ENCODE measurements at places on chromosomes 1 and 21. TPM values are rescaled to one million over a fixed set of nuclear protein-coding genes. Genes with fewer than 3 reads are reported as not detected.

The SPTA1 gene
- not detected for total RNA-seq

The KLHDC7A gene
- 1.3 TPM for total RNA-seq

- H3K4me3 ChIP-seq, result peak overlapping the region; percentile 93
- no peaks in the 10 kb centered on the region for H3K27me3 ChIP-seq
- peaks cover 11% of the 10 kb centered on the region for H3K4me1 ChIP-seq
- DNase-seq, result no peak
- peak overlapping the region; percentile 94 for H3K27ac ChIP-seq
Observed at GRCh38 chr1:236795757-236796667, 920 bp downstream of the MTR start.

DNA sequence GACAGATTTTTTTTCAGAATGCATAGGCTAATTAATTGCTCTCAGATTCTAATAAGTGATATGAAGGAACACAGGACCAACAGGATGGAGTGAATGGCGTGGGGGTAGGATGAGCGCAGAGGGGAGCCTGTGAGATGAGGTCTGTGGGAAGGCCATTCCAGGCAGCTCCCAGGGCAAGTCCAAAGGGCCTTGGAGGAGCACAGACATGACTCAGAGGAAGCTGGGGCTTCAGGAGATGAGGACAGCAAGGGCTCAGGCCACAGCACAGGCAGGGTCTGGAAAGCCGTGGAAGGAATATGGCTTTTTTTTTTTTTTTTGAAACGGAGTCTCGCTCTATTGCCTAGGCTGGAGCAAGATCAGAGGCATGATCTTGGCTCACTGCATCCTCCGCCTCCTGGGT lies 35.1 kb downstream of the FMN2 start:
- H3K4me3 ChIP-seq, result no peak overlapping the region
- no peak overlapping the region for H3K27ac ChIP-seq

The OR14K1 gene
- not detected for total RNA-seq

DNA sequence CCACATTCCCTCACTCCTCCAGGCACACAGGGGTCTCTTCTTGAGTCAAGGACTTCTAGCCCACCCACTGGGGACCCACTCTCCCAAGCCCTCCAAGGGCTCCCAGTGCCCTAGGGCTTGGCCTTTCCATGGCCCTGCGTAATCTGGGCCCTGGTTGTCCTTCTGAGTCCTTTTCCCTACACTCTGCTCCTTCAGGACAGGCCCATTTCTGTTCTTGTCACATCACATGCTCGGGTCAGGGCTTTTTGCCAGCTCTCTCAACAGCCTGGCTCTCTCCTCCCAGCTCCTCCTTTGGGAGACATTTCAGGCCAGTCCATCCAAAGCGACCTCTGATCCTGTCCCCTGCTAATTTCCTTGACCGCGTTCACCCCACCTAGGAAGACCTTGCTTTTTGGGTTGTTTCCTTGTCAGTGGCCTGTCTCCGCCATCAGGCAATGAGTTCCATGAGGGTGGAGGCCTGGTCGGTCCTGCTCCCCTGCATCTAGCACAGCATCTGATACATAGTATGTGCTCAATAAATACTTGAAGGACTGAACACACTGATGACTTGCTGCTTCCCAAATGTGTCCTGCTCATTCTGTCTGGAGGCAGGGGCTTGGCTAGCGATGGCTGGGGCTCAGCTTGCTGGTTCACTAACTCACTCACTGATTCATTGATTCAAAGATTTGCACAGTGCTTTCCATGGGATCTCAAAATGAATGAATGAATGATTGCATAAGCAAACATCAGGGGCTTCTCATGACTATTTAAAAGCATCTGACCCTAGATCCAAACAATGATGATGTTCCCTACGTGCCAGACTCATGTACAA lies 44.8 kb downstream of the DHRS3 start:
- H3K4me3 ChIP-seq, result no peak overlapping the region
- H3K27me3 ChIP-seq, result no peaks in the 10 kb centered on the region
- H3K27ac ChIP-seq, result peak overlapping the region; percentile 4
- peaks cover 90% of the 10 kb centered on the region for H3K36me3 ChIP-seq
- H3K4me1 ChIP-seq, result no peaks in the 10 kb centered on the region

DNA sequence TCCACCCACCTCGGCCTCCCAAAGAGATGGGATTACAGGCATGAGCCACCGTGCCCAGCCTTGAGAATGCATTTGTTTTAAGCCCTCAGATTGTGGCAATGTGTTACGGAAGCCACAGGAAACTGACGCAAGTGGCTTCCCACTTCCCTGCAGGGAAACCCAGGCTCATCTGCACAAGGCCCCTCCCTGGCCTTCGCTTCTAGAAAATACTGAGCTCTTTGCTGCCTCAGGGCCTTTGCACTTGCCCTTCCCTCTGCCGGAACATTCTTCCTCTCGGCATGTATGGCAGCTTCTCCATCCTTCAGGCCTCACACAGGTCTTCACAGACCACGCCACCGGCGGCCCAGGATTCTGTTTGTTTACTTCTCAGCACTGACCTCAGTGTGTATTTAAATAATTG lies 137.0 kb upstream of the TMEM51 start:
- no peak overlapping the region for H3K27ac ChIP-seq
- H3K36me3 ChIP-seq, result no peaks in the 10 kb centered on the region
- DNase-seq, result no peak

GRCh38 chr1:53588053-53588779 lies 129.0 kb downstream of the DMRTB1 start:
- H3K4me1 ChIP-seq, result no peaks in the 10 kb centered on the region
- H3K4me3 ChIP-seq, result no peak overlapping the region
- H3K27me3 ChIP-seq, result no peaks in the 10 kb centered on the region
- DNase-seq, result peak; percentile 20

- H3K36me3 ChIP-seq, result no peaks in the 10 kb centered on the region
- DNase-seq, result no peak
- no peak overlapping the region for H3K4me3 ChIP-seq
- H3K27ac ChIP-seq, result no peak overlapping the region
Observed at GRCh38 chr1:187384504-187384903, 555.8 kb downstream of the PLA2G4A start.

The MPL gene
- total RNA-seq, result 0.61 TPM

The CD5L gene
- 0.93 TPM for total RNA-seq

DNA sequence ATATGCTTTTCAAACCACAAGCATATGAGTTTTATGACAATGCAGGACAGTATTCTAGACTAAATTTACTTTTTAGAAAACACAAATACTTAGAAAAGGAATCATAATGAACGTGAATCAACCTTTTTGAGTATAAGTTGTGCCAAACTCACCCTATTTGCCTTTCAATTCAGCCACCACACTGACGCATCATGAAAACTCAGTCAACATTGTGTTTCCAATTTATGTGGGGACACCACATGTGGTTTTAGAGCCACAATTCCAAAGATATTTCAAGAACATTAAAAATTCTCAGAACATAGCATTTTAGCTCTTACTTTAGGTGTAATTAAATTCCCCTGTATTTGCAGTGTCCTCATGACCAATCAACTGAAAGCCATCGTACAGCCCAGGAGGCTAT lies 118.8 kb downstream of the PTBP2 start:
- H3K27me3 ChIP-seq, result no peaks in the 10 kb centered on the region
- H3K27ac ChIP-seq, result no peak overlapping the region
- H3K36me3 ChIP-seq, result no peaks in the 10 kb centered on the region
- no peak for DNase-seq
- no peak overlapping the region for H3K4me3 ChIP-seq
- no peaks in the 10 kb centered on the region for H3K4me1 ChIP-seq

DNA sequence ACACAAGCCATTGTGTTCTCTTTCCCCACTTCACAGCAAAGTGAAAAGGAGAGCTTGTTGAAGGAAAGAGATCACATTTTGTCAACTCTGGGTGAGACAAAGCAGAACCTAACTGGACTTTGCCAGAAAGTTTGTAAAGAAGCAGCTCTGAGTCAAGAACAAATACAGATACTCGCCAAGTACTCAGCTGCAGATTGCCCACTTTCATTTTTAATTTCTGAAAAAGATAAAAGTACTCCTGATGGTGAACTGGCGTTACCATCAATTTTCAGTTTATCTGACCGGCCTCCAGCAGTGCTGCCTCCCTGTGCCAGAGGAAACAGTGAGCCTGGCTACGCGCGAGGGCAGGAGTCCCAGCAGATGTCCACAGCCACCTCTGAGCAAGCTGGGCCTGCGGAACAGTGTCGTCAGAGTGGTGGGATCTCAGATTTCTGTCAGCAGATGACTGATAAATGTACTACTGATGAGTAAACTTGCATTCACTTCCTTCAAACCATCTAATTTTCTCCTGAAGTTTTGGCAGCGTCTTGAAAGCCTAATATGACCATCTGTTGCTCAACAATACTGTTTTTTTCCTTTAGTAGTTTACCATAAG lies 43.7 kb downstream of the BACH1 start:
- no peak overlapping the region for H3K4me3 ChIP-seq
- DNase-seq, result no peak
- H3K27me3 ChIP-seq, result no peaks in the 10 kb centered on the region
- peaks cover 6% of the 10 kb centered on the region for H3K36me3 ChIP-seq
- peaks cover 37% of the 10 kb centered on the region for H3K4me1 ChIP-seq
- peak overlapping the region; percentile 27 for H3K27ac ChIP-seq

DNA sequence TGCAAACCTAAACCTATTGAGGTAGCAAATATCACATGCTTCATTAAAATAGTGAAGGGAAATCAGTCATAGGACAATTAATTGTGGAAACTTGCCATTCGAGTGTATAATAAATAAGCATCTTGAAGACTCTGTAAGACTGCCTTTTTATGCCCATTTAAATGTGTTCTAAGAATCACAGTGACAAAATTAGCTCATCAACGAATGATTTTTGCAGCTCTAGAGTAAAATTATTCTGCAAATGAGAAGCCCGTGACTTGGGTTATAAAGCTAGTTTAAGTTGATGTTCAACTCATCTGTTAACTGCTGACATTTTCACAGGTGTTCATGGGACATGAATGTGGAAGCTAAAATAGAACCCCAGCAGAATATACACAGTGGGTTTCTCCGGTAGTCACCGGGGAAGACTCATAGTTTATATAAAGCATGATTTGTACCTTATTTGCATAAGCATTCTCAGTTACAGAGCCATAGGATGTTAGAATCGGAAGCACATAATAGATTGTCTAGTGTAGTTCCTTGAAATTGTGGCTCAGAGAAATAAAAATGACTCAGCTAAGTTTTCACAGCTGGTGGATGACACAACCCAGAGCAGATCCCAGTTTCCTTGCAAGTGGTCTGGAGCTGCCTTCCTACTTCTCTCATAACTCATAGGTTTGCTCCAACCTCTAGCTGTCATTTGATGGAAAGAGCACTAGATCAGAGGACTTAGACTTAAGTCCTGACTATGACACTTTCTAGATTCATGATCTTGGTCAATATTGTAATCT lies 107.3 kb downstream of the UCHL5 start:
- no peaks in the 10 kb centered on the region for H3K27me3 ChIP-seq
- H3K36me3 ChIP-seq, result no peaks in the 10 kb centered on the region
- no peak for DNase-seq

- no peak for DNase-seq
- peak overlapping the region; percentile 75 for H3K27ac ChIP-seq
- peaks cover 20% of the 10 kb centered on the region for H3K4me1 ChIP-seq
- no peak overlapping the region for H3K4me3 ChIP-seq
- no peaks in the 10 kb centered on the region for H3K36me3 ChIP-seq
- no peaks in the 10 kb centered on the region for H3K27me3 ChIP-seq
Observed at GRCh38 chr21:28632755-28633408, 359.8 kb downstream of the LTN1 start.

- no peak overlapping the region for H3K27ac ChIP-seq
- H3K36me3 ChIP-seq, result peaks cover 22% of the 10 kb centered on the region
- H3K4me1 ChIP-seq, result no peaks in the 10 kb centered on the region
- H3K27me3 ChIP-seq, result no peaks in the 10 kb centered on the region
Observed at GRCh38 chr1:119159111-119159510, 18.7 kb upstream of the WARS2 start.

GRCh38 chr1:56866656-56867055 lies 12.1 kb downstream of the C8A start:
- no peak overlapping the region for H3K27ac ChIP-seq
- DNase-seq, result no peak
- H3K4me1 ChIP-seq, result no peaks in the 10 kb centered on the region
- H3K36me3 ChIP-seq, result no peaks in the 10 kb centered on the region
- no peaks in the 10 kb centered on the region for H3K27me3 ChIP-seq

DNA sequence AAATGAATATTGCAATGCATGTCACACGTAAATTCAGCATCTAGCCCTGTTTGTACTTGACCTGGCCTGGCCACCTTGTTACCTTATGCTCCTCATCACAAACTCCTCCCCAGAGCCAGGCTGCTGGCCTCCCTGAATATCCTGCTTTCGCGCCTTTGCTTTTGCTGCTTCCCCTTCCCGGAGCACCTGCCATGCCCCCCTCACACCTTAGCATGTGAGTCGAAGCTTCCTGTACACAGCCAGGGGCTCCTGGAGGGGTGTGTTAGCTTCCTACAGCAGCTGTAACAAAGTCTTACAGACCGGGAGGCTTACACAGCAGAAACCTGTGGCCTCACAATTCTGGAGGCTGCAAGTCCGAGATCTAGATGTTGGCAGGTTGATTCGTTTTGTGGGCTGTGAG lies 60.1 kb downstream of the TLR5 start:
- H3K27ac ChIP-seq, result no peak overlapping the region
- DNase-seq, result no peak
- peaks cover 3% of the 10 kb centered on the region for H3K4me1 ChIP-seq
- no peak overlapping the region for H3K4me3 ChIP-seq
- no peaks in the 10 kb centered on the region for H3K36me3 ChIP-seq

The RIMS3 gene
- total RNA-seq, result 4.7 TPM

The APCS gene
- not detected for total RNA-seq

- H3K36me3 ChIP-seq, result no peaks in the 10 kb centered on the region
- no peak for DNase-seq
- H3K4me1 ChIP-seq, result peaks cover 14% of the 10 kb centered on the region
- H3K4me3 ChIP-seq, result no peak overlapping the region
Observed at GRCh38 chr1:209686322-209686721, 11.1 kb downstream of the G0S2 start.

The LINGO4 gene
- total RNA-seq, result 0.29 TPM

DNA sequence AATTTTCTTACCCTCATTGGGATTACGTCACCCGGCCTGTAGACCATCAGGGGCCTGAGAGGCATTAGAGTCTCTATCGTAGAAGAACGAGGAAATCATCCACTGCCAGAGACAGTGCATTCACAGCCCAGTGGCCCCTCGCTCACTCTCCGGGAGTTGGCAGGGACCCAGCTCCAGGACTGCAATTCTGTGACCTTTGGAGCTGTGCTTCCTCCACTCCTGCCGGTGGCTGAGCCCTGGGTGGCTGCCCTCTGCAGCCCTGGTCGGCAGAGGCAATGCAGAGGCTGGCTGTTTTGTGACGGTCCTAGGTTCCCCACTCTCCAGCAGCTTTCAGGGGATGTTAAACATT lies 12.7 kb downstream of the SLC37A1 start:
- no peak overlapping the region for H3K4me3 ChIP-seq
- DNase-seq, result peak; percentile 64
- H3K27ac ChIP-seq, result no peak overlapping the region
- peaks cover 8% of the 10 kb centered on the region for H3K36me3 ChIP-seq
- no peaks in the 10 kb centered on the region for H3K27me3 ChIP-seq

The TNFRSF18 gene
- 0.98 TPM for total RNA-seq

DNA sequence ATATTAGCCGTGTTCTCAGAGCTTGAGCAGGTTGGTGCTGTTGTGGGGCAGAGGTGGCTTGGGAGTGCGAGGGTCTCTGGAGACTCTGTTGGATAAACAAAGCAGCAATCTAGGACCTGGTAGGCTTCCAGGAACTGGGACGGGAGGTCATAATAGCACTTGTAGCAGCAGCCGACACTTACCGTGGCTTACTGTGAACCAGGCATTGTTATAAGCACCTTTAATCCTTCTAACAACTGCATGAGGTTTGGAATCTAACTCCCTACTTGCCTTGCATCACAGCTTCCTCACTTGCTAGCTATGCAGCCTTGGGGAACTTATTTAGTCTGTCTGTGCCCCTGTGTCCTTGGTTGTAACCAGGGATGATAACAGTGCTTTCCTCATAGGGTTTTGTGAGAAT lies 94.9 kb downstream of the NAV1 start:
- peaks cover 14% of the 10 kb centered on the region for H3K4me1 ChIP-seq
- H3K27me3 ChIP-seq, result no peaks in the 10 kb centered on the region
- DNase-seq, result no peak
- H3K36me3 ChIP-seq, result no peaks in the 10 kb centered on the region

The INKA2 gene
- total RNA-seq, result 13.3 TPM

Data from upper lobe of right lung (tissue), 1 donor.